ENCODE measurements at places on chromosomes 11 and 22. TPM values are rescaled to one million over a fixed set of nuclear protein-coding genes. Genes with fewer than 3 reads are reported as not detected.

DNA sequence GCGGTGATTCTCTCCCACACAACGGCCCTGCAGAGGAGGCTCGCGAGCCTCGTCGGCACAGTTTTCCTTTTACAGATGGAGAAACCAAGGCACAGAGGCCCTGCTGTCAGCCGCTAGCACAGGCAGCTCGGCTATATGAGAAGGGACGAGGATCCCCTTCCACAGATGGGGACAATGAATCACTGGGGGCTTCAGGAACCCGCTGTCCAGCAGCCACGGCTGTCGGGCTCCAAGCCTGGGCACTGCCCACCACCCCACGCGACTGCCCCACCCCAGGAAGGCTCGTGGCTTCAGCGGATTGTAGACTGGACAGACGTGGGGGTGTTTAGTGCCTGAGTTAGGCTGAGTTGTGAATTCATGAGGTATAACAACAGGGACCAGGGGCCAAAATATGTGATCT is 17.2 kb upstream of the FGF3 start:
- no peak for DNase-seq

DNA sequence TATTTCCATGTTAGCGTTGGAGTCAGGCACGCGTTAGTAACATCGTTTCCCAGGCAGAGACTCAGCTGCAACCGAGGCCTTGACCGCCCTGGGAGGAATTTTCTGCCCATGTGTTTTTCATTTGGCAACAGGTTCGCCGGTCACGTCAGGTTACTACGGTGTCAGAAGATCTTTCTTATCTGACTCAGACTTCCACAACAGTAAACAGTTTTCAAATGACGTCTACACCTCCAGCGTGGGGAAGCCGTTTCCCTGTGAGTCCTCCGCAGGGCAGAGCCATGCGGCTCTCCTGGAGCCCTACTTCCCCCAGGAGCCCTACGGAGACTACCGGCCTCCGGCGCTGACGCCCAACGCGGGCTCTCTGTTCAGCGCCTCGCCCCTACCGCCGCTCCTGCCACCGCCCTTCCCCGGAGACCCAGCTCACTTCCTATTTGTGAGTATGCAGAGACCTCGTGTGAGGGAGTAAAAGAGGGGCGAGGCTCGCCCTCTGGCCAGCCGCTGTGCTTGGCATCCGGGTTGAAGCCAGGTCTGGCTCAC is 14.3 kb upstream of the POU2AF3 start:
- no peak for DNase-seq

GRCh38 chr11:81005595-81005994 is 1564.8 kb upstream of the TENM4 start:
- DNase-seq = no peak

DNA sequence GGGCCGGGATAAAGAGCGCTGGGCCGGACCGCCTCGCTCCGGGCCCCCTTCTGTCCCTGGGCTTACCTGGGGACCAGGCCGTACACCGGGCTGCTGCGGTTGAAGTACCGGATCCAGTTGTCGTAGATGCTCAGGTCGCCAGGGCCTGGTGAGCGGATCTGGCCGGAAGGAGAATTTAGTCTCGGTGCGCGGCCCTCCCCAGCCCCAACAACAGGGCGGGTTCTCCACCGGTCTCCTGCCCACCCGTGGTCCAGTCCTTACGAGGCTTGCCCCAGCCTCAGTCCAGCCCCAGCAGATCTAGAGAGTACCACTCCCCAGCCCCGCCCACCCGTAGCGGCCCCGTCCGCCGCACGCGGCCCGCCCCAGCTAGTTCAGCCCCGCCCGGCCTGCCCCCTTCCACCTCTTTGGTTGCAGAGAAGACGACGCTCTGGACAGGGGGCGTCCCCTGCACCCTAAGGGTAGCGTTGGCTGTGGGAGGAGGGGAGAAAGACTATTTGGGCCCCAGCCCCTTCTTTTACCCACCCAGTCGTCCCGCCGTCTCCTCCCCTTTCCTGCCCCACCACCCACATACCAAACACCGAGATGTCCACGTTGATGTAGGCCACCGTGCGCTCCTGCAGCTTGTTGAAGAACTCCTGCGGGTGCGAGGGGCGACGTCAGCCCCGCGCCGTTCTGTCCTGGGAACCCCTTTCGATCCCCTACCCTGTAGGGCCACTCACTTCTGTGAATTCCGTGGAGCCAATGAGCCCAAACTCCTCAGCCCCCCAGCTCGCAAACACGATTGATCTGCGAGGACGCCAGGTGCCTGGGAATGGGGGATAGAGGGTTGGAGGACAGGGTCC is 6.8 kb downstream of the SAC3D1 start:
- DNase-seq = no peak

DNA sequence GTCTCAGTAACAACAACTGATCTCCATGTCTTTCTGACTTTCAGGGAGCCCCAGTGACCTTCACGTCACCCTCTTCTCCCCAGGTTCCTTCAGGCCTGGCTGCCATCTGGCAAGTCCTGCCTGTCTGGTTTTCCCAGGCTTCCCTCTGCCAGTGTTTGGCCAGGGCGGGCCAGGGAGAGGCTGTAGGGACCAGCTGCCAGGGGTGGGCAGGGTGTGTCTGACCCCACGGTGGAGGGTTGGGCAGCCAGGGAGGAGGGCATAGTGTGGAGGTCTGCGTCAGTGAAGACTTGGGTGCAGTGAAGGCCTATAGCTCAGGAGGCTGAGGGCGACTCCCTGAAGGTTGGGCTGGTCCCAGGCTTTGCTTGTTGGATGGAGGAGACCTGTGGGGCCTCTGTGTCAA is 11.9 kb upstream of the MRGPRX2 start:
- no peak for DNase-seq

- DNase-seq = no peak
Measured at GRCh38 chr22:49013707-49014106, 814.0 kb downstream of the BRD1 start.

DNA sequence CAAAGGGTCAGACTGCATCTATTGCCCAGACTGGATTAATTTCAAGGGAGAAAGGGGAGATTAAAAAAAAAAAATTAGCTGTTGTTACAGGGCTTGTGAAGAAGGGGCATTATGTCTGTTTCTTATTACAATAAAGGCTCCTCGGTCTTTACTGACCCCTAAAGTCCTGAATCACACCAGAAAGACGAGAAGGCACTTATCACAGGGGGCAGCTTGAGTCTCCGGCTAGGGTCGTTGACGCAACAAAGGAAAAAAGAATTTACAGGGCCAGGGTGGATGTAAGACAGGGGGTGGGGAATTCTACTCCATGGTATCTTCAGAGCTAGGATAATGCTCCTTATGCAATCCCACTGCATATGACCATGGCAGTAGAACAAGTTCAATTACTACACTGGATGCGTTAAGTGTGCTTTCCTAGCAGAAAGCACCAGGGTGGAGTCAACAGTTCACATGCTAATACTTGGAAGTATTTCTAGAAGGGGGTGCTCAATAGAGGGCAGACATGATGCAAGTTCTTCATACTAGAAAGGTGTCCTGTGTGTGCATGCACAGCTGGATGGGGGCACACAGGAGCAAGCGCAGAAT is 16.5 kb downstream of the DDX17 start:
- DNase-seq = no peak

DNA sequence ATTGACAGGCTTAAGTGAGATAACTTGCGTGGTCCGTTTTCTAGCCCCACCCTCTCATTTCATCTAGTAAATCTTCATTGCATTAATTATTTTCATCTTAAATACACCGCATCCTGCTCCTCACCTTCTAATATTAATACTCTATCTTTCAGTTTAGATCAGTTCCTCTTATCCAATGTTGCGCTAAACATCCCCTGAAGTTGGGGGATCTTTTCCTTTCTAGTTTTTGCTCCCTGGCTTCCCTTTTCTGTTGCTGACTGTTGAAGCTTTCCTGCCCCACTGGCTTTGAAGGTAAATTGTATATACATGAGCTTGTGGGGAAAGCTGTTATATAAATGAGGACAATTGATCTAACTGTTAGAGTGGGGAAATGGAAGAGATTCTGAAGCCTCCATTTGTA is 7.2 kb downstream of the CAT start:
- DNase-seq = no peak

DNA sequence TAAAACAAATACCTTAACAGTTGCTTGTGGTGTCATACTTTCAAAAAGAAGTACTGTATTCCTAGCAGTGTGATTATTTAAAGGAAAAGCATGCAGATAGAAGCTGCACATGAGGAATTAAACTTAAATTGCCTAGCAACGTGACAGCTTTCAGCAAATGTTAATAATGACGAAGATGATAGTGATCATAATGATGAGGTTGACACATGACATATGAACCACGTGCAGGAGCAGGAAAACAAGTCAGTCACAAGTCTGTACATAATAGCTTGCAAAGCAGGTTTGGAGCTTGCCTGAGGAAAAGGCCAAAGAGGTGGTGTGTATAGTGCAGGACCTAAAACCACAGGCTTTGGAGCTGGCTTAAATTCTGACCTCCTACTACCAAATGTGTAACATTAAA is 30.6 kb upstream of the PIK3C2A start:
- DNase-seq = no peak

GRCh38 chr22:44037519-44038375 is 13.6 kb downstream of the PARVB start:
- peak; percentile 85 for DNase-seq

The MUS81 gene
- total RNA-seq = 25.3 TPM

The FIBP gene
- total RNA-seq = 106 TPM

The FJX1 gene
- 30.5 TPM for total RNA-seq

Measured in MG63 (cell line).